Activated CD8-positive, alpha-beta memory T cell treated with anti-CD3 and anti-CD28 coated beads for 1 hour (primary cell): ENCODE measurements at places on chromosomes 12 and 14.

GRCh38 chr12:53200107-53200457 lies 7.0 kb downstream of the ITGB7 start:
- no peak for DNase-seq

DNA sequence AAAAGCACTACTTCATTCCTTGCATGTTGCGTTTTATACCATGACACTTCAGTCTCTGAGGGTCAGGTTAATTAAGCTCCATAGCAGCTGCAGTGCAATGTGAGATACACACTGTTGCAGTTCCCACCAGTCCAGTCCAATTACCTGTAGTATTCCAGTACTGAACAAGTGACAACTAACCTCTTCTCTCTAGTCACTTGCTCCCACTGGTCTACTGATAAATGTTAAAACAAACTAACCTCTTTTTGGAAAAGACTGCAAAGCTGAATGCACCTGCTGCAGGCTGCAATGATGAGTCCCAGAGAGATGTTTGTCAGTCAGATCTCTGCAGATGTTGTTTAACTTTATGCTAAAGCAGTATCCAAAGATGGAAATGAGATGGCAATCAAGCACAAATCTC lies 7.9 kb downstream of the NOVA1 start:
- no peak for DNase-seq

DNA sequence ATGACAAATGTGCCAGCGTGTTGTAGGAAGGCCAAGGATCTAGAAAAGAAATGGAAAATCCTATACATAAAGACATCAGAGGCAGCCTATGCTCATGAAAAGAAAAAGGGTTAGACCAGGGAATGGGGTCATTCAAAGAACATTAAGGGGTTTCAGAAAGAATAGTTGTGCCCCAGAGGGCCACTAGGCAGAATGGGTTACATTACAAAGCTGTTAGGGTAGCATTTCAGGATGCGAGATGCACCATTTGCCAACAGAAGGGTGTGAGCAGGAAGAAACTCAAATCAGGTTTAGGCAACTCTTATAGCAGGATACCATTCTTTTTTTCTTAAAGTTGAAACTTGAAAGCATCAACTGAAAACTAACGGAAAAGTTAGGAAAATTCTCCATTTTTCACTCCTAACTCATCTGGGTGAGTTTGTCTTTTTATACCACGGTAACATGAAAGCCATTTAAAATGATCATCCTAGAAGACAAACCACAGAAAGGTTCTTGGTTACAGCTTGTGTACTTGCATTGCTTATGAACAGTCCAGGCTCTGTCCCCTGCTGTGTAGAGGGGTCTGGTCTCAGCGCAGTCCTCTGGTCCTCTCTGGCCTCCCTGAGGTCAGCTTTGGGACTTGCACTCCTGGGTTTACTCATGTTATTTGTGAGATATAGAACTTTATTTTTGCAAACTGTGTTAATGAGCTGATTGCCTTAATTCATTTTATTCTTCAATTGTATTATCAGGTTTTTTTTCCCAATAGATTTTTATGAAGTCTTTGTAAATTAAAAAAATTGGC lies 209.1 kb downstream of the DACT1 start:
- DNase-seq: no peak

DNA sequence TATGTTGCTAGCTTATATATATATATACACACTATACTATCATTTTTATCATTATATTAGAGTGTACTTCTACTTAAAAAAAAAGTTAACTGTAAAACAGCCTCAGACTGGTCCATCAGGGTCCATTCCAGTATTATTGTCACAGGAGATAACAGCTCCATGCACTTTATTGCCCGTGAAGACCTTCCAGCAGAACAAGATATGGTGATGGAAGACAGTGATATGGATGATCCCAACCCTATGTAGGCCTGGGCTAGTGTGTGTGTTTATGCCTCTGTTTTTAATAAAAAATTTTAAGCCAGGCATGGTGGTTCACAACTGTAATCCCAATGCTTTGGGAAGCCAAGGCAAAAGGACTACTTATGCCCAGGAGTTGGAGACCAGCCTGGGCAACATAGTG lies 86.2 kb downstream of the GCH1 start:
- no peak for DNase-seq

DNA sequence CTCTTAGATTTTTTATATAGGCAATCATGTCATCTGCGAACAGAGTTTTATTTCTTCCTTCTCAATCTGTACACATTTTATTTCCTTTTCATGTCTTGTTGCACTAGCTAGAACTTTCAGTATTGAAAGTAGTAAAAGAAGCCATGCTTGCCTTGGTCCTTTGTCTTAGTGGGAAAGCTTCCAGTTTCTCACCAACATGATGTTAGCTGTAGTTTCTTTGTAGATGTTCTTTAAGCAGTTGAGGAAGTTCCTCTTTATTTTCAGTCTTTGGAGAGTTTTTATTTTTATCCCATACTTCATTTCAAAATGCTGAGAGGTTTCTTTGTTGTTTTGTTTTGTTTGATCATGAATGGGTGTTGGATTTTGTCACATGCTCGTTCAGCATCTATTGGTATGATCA lies 12.7 kb upstream of the RIMKLB start:
- no peak for DNase-seq

GRCh38 chr12:56034586-56035332 lies 7.0 kb upstream of the RPS26 start:
- DNase-seq: no peak

- no peak for DNase-seq
Observed at GRCh38 chr12:61891632-61892031, 368.6 kb upstream of the USP15 start.
